T47D (cell line): ENCODE measurements at places on chromosomes 16 and 17.

DNA sequence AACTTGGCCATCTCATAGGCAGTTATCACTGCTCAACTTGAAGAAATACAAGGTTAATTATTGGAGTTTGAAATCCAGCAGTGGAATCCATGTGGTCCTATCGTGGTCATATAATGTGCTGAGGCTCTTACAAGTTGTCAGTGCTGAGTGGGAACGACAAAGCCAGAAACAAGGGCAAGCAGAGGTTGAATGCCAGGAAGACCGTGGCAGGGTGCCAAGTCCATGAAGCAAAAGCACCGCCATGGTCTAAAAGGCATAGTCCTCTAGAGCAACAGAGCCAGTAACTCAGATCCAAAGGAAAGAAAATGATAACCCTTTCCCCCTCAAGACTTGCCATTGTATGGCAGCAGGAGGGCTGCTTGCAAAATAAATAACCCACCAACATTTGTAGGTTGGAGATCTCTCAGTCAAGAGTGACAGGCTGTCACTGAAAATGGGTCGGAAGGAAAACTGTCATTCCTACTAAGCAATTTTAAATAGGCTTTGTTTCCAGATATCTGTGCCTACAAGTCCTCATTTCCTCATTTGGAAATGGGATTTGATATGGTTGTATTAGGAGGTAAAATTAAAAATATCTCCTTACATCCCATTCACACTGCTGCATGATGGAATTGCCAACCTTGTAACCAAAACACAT, 36.4 kb upstream of the HSBP1 start:
- DNase-seq = no peak

- DNase-seq = peak; percentile 94
Measured at GRCh38 chr16:49281843-49282642, 405 bp upstream of the CBLN1 start.

DNA sequence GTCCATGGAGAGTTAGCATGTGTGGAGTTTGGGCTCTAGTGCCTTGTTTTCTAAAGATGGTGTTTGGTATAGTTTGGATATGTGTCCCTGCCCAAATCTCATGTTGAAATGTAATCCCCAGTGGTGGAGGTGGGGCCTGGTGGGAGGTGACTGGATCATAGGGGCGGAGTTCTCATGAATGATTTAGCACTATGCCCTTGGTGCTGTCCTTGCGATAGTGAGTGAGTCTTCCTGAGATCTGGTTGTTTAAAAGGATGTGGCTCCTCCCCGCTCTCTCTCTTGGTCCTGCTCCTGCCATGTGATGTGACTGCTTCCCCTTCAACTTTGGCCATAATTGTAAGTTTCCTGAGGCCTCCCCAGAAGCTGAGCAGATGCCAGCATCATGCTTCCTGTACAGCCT, 8.9 kb upstream of the ZNF19 start:
- DNase-seq = no peak

- DNase-seq = no peak
Measured at GRCh38 chr16:76421571-76421970, 144.4 kb downstream of the CNTNAP4 start.
